Activated CD8-positive, alpha-beta memory T cell treated with anti-CD3 and anti-CD28 coated beads for 1 hour (primary cell): ENCODE measurements at places on chromosomes 11 and 22.

GRCh38 chr22:40043793-40044101 is 49.0 kb downstream of the FAM83F start:
- no peak for DNase-seq

DNA sequence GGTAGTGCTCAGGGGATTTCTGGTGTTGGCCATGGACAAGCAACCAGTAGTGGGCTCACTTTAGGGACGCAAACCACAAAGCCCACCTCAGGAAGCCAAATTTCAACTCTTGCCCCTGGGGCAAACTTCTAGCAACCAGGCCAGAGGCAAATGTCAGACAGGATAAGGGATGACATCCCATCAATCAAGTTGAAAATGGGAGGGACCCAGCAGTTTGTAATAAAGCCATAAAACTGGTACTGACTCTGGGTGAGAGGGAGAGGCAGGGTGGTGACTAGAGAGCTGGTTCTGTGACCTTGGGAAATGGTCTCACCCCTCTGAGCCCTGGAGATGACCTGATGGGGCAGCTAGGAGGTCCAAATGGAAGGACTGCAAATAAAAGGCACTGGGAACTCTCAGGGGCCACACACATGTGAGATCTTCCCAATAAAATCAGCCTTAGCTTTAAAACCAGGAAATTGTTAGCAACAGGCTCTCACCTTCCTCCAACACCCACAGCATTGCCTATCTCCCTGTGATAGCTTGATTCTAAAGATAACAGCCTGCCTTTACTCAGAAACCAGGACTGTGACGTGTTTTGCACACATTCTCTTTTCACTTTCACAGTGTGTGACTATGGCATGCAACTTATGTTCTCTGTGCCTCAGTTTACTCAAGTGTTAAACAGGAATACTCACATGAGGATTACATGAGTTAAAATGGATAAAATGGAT is 6.4 kb upstream of the TBC1D10A start:
- no peak for DNase-seq

DNA sequence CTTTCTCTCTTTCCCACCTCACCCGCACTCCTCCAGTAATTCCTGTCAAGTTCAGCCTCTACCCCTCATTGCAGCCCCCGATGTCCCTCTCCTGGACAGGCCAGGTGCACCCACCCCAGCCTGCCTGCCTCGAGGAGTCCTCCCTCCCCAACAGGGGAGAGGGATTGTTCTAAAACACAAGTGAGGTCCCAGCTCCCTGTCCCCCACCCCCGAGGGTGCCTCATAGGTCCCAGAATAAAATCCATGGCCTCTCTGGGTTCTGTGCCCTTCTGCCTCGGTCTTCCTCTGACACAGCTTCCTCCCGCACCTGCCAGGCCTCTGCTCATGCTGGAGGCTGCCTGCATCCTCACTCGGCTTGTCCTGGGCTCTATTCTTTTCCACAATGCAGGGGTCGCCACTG is 720.1 kb downstream of the BRD1 start:
- DNase-seq, result no peak

GRCh38 chr11:115990004-115990447 is 485.8 kb upstream of the CADM1 start:
- no peak for DNase-seq

DNA sequence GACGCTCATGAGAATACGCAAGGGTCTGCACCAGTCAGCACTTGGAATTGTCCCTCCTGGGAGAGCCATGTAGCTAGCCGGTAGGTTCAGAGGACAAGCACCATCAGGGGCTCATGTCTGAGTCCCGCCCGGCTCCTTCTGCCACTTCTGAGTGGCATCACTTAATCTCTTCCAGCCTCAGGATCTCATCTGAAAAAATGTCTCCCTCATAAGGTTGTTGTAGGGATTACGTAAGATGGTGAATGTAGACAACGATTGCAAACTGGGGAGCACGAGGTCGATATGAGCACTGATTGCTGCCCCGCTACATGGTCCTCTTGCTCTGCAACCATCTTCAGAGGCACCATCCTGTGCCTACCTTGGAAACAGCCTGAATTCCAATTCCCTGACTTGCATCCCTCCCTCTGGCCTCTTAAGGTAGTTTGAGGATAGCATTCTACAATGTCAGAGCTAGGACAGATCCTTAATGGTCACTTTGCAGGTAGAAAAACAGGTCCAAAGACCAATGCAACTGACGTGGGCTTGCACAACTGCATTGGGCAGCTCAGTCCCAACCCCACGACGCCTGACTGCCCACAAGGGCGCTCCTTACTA is 115.8 kb upstream of the TMEM45B start:
- DNase-seq, result no peak

DNA sequence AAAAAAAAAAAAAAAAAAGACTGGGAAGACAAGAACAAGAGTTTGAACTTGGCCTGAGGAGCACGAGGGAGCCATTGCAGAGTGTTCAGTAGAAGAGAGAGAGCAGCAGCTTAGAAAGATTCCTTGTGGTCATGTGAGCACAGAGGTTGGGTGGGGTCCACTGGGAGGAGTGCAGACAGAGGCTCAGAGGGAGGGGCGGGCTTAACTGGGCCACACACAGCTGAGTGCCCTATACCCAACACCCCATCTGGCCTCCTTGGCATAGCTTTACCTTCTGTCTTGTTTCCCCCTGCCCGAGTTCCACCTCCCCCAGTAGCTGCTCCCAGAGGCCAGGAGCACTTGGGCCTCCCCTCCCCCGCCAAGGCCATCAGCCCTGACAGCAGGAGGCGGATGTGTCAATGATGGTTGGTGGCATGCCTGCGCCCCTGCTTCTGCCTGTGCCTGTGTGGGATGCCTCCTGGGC is 12.1 kb downstream of the C11orf86 start:
- DNase-seq, result no peak

- DNase-seq, result no peak
Measured at GRCh38 chr11:57406337-57406904, 16.0 kb upstream of the PRG2 start.

GRCh38 chr22:49189871-49190270 is 637.8 kb downstream of the BRD1 start:
- DNase-seq, result no peak

GRCh38 chr11:134046681-134047449 is 22.0 kb upstream of the JAM3 start:
- no peak for DNase-seq

- no peak for DNase-seq
Measured at GRCh38 chr11:1730059-1730629, 20.3 kb downstream of the IFITM10 start.

DNA sequence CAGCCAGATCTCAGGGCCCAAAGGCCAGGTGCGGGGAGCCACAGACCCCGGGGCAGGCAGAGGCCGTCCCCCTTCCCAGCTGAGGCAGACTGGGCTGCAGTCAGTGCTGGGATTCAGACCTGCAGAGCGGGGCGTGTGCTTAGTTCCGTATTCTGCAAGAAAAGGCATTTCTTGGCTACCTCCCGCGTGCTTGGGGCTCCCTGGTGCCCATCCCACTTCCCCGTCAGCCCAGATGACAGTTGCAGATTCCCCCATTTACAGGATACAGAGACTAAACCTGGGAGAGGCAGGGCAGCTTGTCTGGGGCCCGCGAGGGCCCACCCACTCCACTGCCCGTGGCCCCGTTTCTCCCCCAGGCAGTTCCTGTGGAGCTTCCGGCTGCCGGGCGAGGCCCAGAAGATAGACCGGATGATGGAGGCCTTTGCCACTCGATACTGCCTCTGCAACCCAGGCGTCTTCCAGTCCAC is 18.3 kb downstream of the CYTH4 start:
- no peak for DNase-seq

- DNase-seq, result no peak
Measured at GRCh38 chr11:134736251-134736947, 324.4 kb upstream of the B3GAT1 start.

DNA sequence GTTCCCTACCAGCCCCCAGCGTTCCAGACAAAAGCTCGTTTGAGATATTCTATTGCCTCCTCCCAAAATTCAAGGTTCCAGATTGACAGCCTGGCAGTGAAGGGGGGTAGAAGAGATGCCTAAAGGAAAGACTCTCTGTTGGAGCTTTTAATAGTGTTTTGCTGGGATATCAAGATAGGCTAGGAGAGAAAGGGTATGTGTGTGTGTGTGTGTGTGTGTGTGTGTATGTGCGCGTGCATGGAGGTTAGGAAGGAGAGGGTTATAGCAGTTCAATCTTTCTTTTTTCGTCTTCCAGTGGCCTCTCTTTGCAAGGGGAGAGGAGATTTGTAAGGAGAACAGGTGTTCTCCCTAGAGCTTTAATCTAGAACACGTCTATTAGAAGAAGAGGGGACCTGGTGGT is 22.0 kb downstream of the EHF start:
- no peak for DNase-seq

- DNase-seq, result no peak
Measured at GRCh38 chr11:91630916-91631673, 593.5 kb upstream of the FAT3 start.

- DNase-seq, result no peak
Measured at GRCh38 chr22:38938221-38938620, 19.2 kb upstream of the APOBEC3A start.

GRCh38 chr11:9561279-9561982 is 12.0 kb upstream of the WEE1 start:
- DNase-seq, result no peak

DNA sequence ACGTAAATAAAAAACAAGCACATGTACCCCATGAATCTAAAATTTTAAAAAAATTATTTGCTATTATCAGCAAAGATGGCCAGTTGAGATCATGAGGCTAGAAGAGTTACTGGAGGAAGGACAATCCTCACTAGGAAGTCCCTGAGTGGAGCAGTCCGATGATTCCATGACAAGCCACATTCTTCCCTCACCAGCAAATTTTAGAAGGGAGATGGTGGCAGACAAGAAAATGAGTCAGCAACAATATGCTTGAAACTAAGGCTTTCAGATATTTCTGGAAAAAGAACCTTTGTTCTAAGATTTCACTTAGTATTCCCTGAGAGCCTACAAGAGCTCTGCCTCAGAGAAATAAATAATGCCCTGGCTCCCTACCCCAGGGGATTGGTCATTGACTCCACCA is 34.9 kb downstream of the P4HA3 start:
- no peak for DNase-seq

DNA sequence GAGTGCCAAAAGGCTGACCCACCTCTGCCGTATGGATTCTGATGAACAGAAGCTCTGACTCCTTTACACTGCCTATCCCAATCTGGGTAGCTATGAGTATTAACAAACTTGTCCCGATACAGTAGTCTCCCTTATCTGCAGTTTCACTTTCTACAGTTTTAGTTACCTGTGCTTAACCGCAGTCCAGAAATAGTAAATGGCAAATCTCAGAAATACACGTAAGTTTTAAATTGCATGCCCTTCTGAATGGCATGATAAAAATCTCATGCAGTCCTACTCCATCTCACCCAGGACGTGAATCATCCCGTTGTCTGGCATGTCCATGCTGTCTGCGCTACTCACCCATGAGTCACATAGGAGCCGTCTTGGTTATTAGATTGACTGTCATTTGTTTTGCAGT is 68.8 kb downstream of the SNX19 start:
- DNase-seq, result no peak

- no peak for DNase-seq
Measured at GRCh38 chr11:44571871-44572270, 6.4 kb downstream of the CD82 start.

- peak; percentile 85 for DNase-seq
Measured at GRCh38 chr11:116772443-116773202, at the start of gene BUD13. Gene BUD13, minus strand, starts transcription at chr11:116772987. Its CDS starts 23 bp downstream, at chr11:116772964.

GRCh38 chr11:45563810-45564209 is 101.6 kb downstream of the CHST1 start:
- DNase-seq, result no peak

GRCh38 chr11:134508219-134508990 is 96.4 kb upstream of the B3GAT1 start:
- no peak for DNase-seq

DNA sequence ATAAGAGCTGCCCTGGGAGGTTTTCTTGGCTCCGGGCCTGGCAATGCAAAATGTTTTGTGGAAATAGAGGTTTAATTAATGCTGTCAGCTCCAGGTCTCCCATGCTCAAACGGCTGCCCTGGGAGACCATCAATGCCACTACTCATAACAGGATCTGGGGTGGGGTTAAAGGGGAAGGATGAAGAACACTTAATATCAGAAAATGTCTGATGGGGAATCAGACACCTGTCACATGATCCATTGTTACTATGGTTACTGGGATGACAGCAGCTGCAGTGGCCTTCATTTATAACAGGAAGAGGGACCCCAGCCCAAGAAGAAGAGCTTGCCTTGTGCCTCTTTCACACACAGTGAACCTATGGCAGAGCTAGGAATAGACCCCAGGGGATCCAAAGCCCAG is 2.2 kb upstream of the SYT13 start:
- no peak for DNase-seq

DNA sequence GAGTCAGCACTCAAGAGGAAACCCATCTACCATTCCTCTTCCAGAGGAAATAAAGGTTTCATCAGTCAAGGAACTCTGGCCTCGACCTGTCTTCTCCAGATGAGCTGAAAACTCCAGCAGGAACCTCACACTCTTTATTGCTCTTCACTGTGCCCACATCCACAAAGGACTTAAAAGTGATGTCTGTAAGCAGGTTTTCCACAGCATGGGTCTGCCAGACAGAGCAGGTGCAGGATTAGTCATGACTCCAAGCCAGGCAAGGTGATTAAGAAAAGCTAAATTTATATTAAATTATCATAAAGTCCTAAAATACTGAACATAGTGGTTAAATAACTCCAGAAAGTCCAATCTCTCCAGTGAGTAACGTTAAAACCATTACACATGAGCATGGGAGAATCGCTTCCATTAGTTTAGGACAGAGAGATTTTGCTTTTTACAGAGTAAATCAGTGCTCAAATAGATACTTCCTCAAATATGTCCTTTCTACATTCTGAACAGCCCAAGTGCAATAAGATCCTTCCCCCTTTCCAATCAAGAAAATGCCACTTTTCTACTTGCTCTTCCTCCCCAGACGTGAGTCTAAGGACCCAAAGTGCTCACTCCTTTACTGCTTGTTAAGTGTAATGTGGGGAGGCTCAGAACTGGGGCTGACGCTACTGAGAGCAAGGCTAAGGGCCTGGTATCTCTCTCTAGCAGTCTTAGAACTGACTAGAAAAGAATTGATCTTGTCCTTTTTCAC is 10.7 kb upstream of the CKAP5 start:
- DNase-seq, result no peak

DNA sequence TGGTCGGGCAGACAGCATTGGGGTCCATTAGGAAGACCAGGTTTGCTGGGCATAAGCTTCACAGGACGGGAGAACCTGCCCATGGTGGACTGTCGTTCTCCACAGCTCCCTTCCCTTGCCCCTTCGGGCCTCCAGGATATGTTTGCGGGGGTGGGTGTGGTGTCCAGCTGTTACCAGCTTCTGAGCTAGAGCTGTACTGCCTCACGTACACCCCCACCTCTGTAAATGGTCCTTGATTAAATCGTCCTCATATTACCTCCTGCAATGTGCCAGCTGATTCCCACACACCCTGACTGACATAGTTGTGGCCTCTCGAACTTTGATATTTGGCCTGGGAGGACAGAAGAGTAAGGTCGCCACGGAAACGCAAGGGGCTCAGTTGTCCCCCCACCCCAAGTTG is 16.2 kb upstream of the BCR start:
- DNase-seq, result no peak
